ENCODE measurements at places on chromosomes 12 and 14.
A peak's percentile ranks its signal among the peaks of the same experiment; 100 is the strongest.

GRCh38 chr12:54521293-54522060, 23.9 kb downstream of the NCKAP1L start:
- DNase-seq, result no peak

- no peak for DNase-seq
Observed at GRCh38 chr12:41224066-41224465, 35.9 kb downstream of the PDZRN4 start.

GRCh38 chr12:67677166-67677565, 28.6 kb downstream of the DYRK2 start:
- no peak for DNase-seq

- DNase-seq, result peak; percentile 90
Observed at GRCh38 chr12:94459728-94460615, at the start of gene CEP83. Gene CEP83 (minus strand): TSS chr12:94459867. CDS start chr12:94412490, 47,377 bp downstream.

- DNase-seq, result no peak
Observed at GRCh38 chr12:122790393-122791075, 16.2 kb downstream of the CCDC62 start.

GRCh38 chr12:6311822-6312528, 1.5 kb downstream of the PLEKHG6 start:
- DNase-seq, result no peak
